CD4-positive, alpha-beta T cell treated with Interleukin-12 subunit alpha and Interleukin-12 subunit beta, for 1 hour (primary cell): ENCODE measurements at places on chromosomes 6 and 20.

- DNase-seq = no peak
Measured at GRCh38 chr6:119344306-119344705, 5.3 kb downstream of the MAN1A1 start.

- DNase-seq = no peak
Measured at GRCh38 chr20:24703284-24703610, 233.8 kb downstream of the SYNDIG1 start.

- no peak for DNase-seq
Measured at GRCh38 chr6:109342506-109342905, 39.8 kb downstream of the CD164 start.

GRCh38 chr6:131063028-131063763 is at the start of gene EPB41L2:
EPB41L2 (minus strand) TSS chr6:131063245; CDS start chr6:130956485, 106,760 bp downstream.
- peak; percentile 88 for DNase-seq

- no peak for DNase-seq
Measured at GRCh38 chr20:6606651-6607050, 160.8 kb upstream of the BMP2 start.

- peak; percentile 57 for DNase-seq
Measured at GRCh38 chr20:33689973-33690372, 3.8 kb upstream of the E2F1 start.

DNA sequence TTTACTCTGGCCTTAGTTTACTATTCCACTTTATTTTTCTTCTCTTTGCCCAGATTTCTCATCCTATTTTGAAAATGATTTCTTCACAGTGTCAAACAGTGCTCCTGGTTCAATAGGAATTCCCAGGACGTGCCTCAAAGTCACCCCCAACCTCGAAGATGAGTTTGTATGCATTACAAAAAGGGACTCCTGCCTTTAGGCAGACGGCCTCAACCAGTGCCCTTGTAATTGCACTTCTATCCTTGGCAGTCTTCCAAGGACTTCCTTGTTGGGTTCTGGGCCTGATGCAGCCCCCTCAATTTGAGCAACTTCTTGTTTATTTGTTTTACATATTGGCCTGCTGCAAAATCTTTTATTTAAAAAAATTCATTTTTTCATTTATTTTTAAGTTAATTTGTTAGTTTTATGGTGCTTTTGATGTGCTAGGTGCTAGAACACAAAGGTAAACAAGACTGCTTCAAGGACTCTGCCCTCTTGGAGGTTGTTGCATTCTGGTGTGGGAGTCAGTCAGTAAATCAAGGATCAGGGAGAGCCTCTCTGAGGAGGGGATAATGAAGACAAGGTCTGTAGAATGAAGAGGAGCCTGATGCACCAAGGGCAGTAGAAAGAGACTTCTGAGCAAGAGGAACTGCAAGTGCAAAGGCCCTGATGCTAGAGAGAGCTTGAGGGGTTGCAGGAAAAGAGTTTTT is 181.5 kb upstream of the LAMP5 start:
- DNase-seq = no peak

GRCh38 chr20:23257848-23258746 is 92.5 kb upstream of the NXT1 start:
- no peak for DNase-seq

DNA sequence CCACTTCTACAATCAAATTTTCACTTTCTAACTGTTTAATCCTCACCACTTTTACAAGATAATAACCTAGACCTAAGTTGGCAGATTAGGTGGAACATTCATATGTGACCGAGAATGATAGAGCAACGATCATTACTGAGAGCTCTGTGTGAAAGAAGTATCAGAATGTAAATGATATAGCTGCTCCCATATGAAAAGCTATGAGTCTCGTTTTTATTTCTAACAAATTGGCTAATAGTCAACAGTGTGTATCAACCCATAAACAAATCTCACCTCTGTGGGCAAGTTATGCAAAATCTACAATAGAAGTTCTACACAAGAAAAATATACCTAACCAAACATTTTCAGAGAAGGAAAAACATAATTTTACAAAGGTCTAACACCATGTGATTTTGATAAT is 3.7 kb downstream of the LGSN start:
- no peak for DNase-seq

DNA sequence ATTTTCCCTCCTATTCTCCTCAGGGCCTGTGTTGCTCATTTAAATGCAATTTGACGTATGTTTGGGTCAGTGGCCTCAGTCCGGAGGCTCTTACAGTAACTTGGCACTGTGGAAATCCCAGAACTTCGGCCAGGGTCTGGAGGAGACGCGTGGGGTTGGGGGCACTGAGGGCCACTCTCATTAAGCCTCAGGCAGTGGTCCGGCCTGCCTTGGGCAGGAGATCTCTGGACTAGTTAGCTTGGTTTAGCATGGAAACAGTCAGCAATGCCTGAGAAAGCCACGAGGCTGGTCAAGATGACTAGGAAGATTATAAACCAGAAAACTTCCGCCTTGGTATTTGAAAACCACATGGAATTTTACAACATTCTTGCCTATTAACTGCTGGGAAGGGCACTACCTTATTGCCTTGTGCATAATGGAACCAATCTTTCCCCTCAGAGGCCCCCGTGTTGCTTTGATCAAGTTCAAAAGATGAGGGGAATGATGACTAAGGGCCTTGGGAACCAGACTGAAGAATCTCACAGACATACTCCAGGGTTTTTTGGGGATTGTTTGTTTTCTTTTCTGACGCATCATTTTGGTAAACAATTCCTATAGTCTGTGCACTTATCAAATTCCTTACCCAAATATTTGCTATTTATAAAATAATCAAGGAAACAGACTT is 206.0 kb upstream of the PREP start:
- DNase-seq = no peak

- no peak for DNase-seq
Measured at GRCh38 chr20:57082357-57082945, 184.0 kb downstream of the BMP7 start.

DNA sequence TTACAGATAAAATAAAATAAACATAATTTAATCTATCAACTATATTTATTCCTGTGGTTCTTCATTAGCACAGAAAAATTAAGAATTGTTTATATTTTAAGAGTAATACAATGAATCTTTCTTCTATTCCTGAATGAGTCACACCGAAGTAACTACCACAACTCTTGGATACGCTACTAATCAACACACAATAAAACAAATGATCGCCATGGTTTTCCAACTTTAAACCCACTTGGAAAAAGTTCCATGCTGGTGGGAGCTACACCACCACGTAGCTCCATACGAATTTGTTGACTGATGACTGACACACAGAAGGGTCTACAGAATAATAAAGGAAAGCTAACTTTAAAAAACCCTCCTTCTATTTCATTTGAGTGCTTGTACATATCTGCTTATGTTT is 135.8 kb upstream of the NEDD9 start:
- DNase-seq = no peak

DNA sequence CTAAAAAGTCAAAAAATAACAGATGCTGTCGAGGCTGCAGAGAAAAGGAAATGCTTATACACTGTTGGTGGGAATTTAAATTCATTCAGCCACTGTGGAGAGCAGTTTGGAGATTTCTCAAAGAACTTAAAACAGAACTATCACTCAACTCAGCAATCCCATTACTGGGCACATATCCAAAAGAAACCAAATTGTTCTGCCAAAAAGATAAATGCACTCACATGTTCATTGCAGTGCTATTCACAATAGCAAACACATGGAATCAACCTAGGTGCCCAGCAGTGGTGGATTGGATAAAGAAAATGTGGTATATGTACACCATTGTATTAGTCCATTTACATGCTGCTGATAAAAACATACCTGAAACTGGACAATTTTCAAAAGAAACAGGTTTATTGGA is 116.0 kb upstream of the VGLL2 start:
- DNase-seq = no peak

DNA sequence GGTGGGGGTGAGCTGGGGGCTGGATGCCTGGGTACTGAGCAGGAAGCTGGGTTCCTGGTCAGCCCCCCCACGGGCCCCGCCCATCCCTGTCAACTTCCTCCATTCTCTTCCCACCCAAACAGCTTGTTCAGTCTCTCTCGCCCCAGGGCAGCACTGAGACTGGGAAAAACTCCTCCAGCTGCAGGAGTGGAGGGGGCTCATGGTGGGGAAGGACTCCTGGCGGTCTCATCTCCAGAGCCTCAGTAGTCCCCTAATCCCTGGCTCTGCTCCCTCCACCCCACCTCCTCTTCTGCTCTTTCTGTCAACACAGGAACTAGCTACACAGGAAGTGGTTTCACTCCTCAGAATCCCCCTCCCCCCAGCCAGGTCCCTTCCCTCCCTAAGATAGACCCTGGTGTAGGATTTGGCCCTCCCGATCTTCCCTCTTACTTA is at the start of gene GPSM3:
TSS of gene GPSM3 (minus strand) at position 36 of the 432 bp plus-strand sequence. CDS start 130 bp downstream, outside the sequence.
- DNase-seq = peak; percentile 66

- no peak for DNase-seq
Measured at GRCh38 chr20:45153147-45153546, 21.6 kb upstream of the PI3 start.

DNA sequence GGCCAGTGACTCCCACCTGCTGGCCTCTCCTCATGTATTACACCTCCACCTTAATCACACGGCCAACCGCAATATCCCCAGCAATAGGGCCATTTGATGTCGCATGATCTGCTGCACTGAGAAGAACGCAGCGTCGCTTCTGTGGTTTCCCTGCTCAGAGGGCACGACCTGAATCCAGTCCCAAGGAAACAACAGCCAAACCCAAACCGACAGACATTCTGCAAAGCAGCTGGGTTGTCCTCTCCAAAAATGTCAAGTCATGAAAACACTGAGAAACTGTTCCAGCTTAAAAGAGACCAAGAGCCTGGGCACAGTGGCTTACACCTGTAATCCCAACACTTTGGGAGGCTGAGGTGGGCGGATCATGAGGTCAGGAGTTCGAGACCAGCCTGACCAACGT is 7.5 kb upstream of the BPI start:
- DNase-seq = no peak

DNA sequence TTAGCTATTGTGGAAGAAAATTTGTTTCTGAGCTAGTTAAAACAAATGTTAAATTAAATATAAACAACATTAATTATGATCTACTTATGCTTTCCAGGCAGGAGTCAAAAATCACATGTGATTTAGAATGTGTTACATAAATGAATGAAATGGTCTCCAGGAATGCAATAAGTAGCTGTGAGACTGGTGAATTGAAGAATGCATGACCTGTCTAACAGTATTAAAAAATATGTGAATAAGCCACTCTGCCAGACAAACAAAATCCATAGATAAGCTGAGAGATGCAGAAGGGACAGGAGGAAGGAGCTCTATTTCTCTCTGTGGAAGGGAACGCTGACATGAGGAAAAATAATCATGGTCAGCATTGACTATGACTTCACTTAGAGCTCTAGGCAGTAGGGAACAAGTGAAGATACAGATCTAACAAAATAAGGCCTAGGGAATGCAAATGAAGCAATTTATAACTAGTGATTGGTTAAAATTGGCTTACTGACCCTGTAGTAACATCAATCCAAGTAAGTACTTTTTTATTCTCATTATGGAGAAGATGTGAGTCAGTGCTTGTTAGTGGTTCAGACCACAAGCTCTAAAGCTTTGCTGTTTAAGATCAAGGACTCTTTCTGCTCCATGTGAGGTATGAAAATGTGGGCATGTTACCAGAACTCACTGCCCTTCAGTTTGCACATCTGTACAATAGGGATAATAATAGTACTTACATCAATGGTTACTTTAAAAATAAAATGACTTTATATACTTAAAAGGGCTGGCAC is 432.6 kb downstream of the MMUT start:
- DNase-seq = no peak

DNA sequence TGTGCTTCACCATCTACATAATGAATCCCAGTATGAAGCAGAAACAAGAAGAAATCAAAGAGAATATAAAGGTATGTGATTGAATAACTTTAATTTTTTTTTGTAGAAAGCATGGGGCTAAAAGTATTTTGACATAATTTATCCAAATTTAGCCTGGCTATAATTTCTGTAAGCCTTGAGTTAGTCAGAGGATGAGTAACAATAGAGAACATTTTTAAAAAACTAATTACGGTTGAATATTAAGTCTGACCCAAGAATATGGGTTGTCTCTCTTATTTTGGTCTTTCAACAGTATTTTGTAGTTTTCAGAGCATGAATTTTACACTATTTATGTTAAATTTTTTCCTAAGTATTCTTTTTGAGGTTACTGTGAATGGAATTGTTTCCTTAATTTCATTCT is 2.5 kb downstream of the GMNN start:
- DNase-seq = no peak

- no peak for DNase-seq
Measured at GRCh38 chr20:12640251-12640650, 368.5 kb upstream of the SPTLC3 start.

- peak; percentile 70 for DNase-seq
Measured at GRCh38 chr6:118894425-118895260, 691 bp downstream of the ASF1A start.

DNA sequence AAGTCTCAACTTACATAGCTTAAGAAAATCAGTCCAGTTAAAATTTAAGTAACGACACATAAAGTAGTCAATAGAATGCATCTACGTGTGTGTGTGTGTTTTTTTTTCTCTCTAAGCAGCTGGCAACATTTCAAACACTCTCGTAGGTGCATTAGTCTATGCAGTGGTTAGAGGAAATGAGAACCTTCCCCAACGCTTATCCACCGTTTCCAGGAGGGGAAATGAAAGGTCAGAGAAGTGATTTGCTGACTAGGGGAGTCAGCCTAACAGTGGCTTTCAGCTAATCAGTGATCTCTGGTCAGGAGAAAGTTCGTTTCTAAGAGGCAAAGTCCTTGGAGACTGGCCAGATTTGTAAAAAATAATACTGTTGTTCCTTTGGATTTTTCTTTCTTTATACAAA is 806.6 kb downstream of the C6orf118 start:
- DNase-seq = no peak

DNA sequence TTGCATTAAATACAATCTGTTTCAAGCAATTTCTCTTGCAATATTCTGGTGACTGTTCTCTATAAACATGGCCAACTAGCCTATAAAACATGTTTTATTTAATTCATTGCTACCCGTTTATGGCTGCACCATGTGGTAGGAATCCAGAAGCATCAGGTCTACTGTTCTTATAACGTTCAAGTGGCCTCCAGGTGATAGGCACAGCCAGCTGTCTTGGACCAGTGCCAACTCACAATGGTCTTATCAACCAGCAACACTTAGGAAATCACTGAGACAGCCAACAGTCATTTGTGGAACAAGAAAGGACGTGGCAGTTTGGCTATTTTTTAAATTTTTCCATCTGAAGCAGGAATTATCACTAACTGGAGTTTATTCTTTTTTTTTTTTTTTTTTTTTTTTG is 193.6 kb downstream of the NKAIN2 start:
- no peak for DNase-seq

- no peak for DNase-seq
Measured at GRCh38 chr6:71123051-71123450, 165.6 kb upstream of the OGFRL1 start.

GRCh38 chr20:49479785-49480184 is 2.7 kb downstream of the KCNB1 start:
- no peak for DNase-seq

GRCh38 chr6:37922563-37922962 is 103.0 kb downstream of the ZFAND3 start:
- DNase-seq = no peak
